T1000 (cell line): ENCODE measurements at places on chromosomes 3 and 15.
A peak's percentile ranks its signal among the peaks of the same experiment; 100 is the strongest.

DNA sequence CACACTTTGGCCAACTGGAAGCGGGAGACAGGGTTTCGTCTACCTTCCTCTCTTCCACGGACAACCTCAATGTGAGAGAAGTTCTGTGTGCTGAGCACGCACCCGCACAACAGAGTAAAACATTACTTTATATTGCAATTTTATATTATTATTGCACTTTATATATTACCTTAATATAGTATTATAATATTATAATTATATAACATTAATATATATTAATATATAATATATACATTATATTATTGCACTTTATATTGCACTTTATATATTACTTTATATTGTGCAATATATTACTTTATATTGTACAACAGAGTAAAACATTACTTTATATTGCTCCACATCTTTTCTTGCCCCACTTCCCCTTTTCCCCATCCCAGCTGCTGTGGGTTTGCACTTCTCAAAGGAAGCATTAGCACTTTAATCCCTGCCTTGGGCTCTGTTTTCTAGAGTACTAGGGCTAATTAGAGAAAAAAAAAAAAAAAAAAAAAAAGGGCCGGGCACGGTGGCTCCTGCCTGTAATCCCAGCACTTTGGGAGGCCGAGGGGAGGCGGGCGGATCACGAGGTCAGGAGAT is 76.4 kb upstream of the SLC4A7 start:
- no peak for DNase-seq

DNA sequence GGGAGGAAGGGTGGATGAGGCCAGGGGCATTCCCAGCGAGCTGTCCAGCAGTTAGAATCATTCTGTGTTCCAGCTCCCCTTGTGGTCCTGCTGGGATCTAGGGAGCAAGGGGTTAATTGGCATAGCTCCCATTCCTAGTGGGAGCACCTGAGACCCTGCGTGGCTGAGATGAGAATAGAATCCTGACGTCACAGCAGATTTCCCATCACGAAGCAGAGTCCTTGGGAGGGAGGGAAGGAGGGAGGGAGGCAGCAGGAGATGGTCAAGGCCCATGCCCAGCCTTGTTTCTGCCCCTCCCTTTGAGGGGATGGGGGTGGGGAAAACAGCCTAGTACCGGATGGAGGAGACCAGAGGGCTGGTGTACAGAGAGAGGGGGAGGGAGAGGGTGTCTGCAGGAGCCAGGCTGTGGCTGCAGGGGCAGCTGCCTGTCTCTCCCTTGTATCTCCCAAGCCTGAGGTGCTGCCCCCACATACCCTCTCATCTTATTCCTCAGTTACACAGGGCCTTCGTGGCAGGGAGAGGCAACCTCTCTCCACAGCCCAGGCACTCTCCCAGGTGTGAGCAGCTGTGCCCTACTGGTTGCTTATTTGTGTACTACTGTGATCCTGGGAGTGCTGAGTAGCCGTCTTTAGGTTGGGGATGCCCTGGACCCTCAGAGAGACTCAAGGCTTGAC is 5.4 kb downstream of the TYRO3 start:
- DNase-seq: no peak

DNA sequence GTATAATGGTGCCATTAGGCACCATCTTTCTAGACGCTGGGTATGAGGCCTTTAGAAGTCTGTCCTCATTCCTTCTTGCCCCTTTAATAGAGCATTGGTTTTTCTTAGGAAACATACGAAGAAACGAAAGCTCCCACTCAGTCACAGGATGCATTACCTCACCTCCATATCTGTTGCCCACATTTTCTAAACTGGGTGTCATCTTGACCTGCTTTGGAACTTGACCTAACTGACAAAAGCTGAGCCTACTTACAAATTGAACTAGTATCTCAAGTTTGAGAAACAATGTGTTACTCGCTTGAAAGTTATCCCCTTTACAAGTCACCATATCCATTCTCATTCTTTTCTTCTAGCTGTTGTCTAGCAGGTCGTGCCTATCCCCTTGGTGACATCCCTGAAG is 102.7 kb downstream of the VPS8 start:
- DNase-seq: no peak

DNA sequence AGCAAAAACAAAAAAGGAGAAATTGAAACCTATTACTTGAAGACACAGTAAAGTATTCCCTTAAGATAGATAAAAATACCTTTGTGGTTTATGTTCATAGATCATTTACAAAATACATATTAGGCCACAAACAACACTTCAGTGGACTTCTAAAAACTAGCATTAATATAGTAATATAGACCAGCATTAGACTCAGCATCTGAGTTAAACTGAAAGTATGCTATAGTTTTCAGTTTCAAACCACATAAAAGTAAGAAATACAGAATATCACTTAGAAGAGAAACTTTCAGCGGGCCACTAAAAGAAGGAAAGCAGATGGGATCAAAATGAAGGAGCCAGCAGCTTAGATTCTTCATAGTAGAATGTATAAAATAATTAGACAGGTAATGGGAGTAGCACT is 86.6 kb downstream of the MSL2 start:
- DNase-seq: no peak

DNA sequence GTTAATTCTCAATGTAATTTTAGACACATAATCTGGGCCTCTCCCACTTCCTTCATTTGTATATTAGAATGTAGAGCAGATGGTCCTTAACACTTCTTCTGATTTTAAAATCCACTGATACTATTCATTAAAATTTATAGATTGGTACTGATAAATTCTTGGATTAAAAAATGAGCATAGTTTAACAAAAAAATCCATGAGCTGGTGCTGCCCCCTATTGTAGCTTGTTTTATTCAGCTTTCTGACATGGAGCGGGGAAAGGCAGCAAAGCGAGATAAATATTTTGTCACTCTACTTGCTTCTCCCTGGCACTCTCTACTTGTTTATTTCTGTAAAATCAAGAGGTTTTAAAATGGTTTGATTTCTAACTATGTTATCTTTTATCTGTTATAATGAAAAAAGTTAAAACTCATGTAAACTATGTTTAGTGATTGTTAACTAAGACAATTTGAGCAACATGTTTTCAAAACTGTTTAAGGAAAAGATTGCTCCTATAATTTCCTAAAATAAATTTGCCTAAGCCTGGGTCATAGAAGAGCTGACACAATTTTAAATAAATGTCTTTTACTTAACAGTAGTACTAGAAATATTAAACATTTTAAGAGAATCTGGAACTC is 26.5 kb upstream of the PLOD2 start:
- no peak for DNase-seq

- no peak for DNase-seq
Measured at GRCh38 chr3:185784317-185784716, 40.5 kb downstream of the IGF2BP2 start.

DNA sequence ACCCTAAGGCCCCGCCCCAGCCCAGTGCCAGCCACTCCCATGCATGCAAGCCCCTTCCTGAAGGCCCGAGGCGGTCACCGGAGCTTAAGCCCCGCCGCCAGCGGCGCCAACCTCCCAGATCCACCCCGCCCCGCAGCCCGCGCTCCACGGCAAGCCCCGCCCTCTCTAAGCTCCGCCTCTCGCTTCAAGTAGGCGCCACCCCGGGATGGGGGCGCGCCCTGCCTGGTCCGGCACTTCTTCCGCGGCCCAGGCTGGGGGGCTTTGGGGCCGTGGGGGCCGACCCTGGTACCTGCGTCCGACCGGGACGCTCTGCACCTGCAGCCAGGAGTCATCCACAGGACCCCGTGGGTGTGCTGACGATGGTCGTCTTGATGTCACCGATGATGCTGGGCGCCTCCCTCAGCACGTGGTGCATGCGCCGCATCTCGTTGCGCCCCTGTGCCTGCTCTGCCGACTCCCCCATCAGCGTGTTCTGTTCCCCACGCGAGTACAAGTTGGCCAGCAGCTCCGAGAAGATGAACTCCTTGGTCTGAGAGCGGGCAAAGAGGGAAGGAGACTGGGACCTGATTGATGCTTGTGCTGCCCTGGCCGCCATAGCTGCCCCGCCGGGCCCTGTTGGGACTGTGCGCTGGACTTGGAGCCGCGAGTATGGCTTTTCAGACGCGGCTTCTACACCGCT is 26.1 kb upstream of the CSPG4 start:
- peak; percentile 90 for DNase-seq

GRCh38 chr3:129399895-129400357 is 28.5 kb downstream of the EFCAB12 start:
- no peak for DNase-seq

- DNase-seq: no peak
Measured at GRCh38 chr3:128426128-128426921, 40.4 kb downstream of the DNAJB8 start.

GRCh38 chr3:118863731-118864322 is 170.8 kb downstream of the IGSF11 start:
- DNase-seq: no peak

GRCh38 chr15:50890751-50891150 is 17.7 kb upstream of the AP4E1 start:
- DNase-seq: no peak

DNA sequence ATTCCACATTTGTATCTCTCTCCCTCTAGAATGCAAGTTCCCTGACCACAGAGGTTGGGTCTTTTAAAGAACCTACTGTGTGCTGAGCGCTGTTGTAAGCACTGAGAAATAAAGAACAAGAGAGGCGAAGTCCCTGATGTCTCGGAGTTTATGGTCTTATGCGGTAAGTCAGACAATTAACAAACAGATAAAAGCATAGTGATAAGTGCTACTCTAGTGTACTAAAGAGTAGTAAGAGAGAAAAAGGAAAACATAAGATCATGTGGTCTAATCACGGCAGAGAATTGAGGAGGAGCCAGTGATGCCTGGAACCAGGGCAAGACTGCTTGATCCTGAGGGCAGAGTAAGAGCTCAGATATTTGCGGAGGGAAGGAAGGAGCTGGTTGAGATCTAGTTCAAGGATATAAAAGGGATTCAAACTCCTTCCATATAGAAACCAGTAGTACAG is 29.8 kb upstream of the TSC22D2 start:
- no peak for DNase-seq

- DNase-seq: no peak
Measured at GRCh38 chr15:90151989-90152645, 49.0 kb upstream of the SEMA4B start.

- DNase-seq: no peak
Measured at GRCh38 chr15:88992216-88992615, 79.0 kb upstream of the MFGE8 start.

DNA sequence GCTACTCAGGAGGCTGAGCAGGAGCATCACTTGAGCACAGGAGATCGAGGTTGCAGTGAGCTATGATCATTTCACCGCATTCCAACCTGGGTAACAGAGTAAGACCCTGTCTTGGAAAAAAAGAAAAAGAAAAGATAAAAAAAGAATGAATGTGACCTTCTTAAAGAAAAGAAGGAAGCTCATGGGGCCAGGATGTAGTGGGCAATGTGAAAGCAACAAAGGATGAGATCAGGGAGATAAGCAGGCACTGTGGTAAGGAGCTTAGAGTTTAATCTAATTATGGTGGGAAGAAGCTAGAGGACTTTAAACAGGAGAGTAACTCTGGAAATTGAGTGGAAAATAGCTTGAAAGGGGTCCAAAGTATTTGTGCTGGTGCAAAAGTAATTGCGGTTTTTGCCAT is 231.6 kb upstream of the UBE2E2 start:
- no peak for DNase-seq

- DNase-seq: no peak
Measured at GRCh38 chr3:39127269-39127907, 19.9 kb downstream of the TTC21A start.

DNA sequence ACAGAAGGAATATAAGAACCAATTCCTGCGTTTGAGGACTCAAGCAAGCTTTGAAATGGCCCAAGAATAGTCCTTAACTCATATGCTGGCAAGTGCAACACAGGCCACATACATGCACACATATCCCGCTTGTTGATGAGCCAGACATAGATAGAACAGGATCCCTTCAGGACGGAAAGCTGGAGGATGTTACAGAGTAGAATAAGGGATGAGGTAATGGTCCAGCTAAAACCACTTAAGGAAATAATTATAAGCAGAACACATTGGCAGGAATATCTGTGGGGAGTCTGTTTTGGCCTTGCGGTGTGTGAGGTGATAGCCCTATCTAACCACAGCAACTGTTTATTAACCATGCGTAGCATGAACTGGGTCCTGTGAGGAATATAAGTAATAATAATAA is 25.0 kb downstream of the SCG3 start:
- DNase-seq: no peak

- peak; percentile 28 for DNase-seq
Measured at GRCh38 chr3:127822041-127822681, at the start of gene MGLL. Gene MGLL (minus strand): TSS chr3:127822515. CDS start chr3:127822318, 197 bp downstream.

- no peak for DNase-seq
Measured at GRCh38 chr3:150239766-150240165, 168.3 kb upstream of the TSC22D2 start.

GRCh38 chr3:156160647-156161046 is 40.3 kb downstream of the KCNAB1 start:
- DNase-seq: no peak

DNA sequence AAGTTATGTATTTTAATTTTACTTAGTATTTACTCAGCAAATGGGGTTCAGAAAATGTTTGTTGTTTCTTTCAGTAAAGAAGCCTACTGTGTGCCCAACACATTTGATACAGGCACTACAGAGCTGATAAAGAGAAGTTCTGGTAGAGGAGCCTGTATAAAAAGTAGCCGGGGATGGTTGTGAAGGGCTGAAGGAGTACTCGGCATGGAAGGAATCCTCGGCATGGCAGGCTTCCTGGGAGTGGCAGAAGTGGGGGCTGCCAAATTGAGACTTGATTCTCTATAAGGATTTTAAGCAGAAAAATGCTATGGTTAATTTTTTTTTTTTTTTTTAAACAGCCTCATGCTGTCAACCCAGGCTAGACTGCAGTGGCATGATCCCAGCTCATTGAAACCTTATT is 9.3 kb downstream of the ARL13B start:
- no peak for DNase-seq

DNA sequence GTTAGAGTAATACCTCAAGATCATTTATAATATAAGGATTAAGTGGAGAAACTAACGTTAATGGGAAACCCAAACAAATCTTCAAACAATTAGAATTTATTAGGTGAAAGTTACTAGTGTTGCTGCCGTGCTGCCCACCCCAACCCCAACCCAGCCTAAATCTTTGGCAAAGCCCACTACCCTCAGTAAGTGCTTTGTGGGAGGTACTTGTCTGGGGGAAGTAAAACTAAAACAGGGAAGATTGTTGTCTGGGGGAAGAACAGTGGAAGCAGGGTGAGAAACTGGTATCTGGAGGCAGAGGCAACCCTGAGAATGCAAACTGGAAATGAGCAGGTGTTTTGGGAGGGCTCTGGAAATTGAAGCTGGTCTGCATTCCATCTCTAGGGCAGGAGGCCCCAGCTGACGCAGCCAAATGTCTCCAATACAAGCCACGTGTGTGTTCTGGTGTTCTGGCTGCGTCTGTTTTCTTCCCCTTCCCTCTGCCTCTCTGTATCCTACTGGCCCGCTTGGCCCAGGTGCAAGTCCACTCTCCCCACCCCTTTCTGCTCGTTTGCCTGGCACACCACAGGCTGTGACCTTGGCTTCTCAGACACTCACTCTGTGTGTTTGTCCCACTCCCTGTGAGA is 32.7 kb downstream of the FEM1B start:
- DNase-seq: no peak

DNA sequence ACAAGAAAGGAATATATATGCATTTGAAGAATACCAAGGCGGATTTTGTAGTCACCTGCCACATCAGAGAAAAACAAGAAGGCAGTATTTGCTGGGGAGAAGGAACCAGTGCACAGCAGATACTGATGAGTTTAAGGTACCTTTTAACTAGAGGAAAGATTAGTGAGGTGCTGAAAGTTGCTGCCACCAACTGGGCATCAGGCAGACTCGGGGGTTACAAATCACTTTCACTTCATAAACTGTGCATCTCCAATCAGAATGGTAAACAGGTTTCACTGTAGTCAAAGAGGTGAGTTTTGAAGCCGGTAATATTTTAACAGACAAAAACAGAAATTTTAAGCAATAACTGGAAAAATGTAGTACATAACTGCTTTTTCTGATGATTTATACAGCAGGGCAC is 4.1 kb downstream of the FBN1 start:
- DNase-seq: no peak

- DNase-seq: no peak
Measured at GRCh38 chr3:49882166-49882565, 12.5 kb upstream of the CAMKV start.
